Activated naive CD4-positive, alpha-beta T cell (primary cell): ENCODE measurements at places on chromosomes 1 and 21.

GRCh38 chr1:6673816-6674398 lies 27.7 kb downstream of the DNAJC11 start:
- DNase-seq = no peak

DNA sequence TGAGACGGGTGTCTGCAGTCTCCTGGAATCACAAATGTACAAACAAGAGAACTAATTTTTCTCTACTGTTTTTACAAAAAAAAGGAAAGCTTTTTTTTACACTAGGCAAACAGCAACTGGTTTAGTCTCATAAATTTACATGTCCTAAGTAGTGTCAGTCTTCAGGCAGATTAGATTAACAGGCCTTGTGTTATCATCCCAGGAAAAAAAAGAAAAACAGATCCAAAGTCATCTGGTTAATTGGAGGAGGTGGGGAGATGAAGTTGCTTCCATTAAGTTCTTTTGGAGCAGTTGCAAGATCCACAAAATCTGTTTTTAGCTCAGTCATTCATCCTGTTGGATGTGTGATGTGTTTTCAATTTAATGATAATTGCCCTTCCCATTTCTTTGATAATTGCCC lies 363.5 kb upstream of the ADGRL2 start:
- DNase-seq = no peak

GRCh38 chr1:83581747-83582146 lies 417.2 kb downstream of the TTLL7 start:
- DNase-seq = no peak

GRCh38 chr1:228340686-228341449 lies 65.8 kb downstream of the TRIM11 start:
- DNase-seq = no peak

DNA sequence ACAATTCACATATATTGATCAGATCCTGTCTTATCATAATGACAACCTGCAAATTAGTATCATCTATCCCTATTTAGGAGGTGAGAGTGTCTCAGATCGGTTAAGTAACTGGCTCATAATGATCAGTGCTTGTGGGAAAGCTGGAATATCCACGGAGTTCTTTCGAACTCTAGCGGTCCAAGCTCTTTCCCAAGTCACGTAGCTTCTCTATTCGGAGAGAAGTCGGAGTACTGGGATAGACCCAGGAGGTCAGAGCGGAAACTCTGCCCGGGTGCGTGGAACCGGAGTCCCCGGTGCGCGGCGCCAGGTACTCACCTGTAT lies 339 bp downstream of the PTGS2 start:
- DNase-seq = no peak

GRCh38 chr1:78447086-78447485 lies 43.7 kb upstream of the PTGFR start:
- DNase-seq = no peak

- no peak for DNase-seq
Observed at GRCh38 chr1:184143449-184143848, 91.9 kb downstream of the TSEN15 start.

- DNase-seq = no peak
Observed at GRCh38 chr1:181806746-181807145, 254.8 kb downstream of the ZNF648 start.

GRCh38 chr1:116952738-116953275 lies 43.1 kb downstream of the PTGFRN start:
- DNase-seq = no peak

- DNase-seq = no peak
Observed at GRCh38 chr1:117671781-117672501, 66.1 kb downstream of the TENT5C start.

GRCh38 chr1:196910215-196910614 lies 22.4 kb downstream of the CFHR4 start:
- no peak for DNase-seq

GRCh38 chr1:172719694-172720138 lies 60.8 kb downstream of the FASLG start:
- no peak for DNase-seq

DNA sequence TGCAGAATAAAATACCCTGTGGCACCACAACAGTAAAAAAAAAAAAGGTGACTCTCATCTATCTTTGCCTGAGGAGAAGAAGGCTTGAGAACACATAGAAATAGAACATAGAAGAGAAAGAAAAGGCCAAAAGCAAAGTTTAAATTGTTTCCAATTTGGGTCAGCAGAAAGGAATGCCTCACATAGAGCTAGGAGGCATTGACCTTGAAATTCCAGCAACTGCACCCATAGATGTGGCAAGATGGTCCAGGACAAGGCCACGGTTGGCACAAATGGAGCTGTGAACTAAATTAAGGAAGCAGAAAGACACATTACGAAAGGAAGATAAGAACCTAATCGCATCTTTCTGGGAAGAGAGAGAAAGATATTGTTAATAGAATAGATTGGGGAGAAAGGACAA lies 588.3 kb downstream of the LMO4 start:
- no peak for DNase-seq

- no peak for DNase-seq
Observed at GRCh38 chr1:21129407-21129806, 47.3 kb downstream of the EIF4G3 start.
